ENCODE measurements at places on chromosomes 2 and 18.
A peak's percentile ranks its signal among the peaks of the same experiment; 100 is the strongest.

- DNase-seq: no peak
Measured at GRCh38 chr18:58601468-58602266, 27.2 kb downstream of the ALPK2 start.

GRCh38 chr2:194591192-194591591 lies 1065.8 kb upstream of the SLC39A10 start:
- DNase-seq: no peak

GRCh38 chr18:3345452-3345851 lies 83.5 kb downstream of the MYL12B start:
- no peak for DNase-seq

GRCh38 chr18:74373428-74373827 lies 57.8 kb downstream of the C18orf63 start:
- DNase-seq: peak; percentile 94

DNA sequence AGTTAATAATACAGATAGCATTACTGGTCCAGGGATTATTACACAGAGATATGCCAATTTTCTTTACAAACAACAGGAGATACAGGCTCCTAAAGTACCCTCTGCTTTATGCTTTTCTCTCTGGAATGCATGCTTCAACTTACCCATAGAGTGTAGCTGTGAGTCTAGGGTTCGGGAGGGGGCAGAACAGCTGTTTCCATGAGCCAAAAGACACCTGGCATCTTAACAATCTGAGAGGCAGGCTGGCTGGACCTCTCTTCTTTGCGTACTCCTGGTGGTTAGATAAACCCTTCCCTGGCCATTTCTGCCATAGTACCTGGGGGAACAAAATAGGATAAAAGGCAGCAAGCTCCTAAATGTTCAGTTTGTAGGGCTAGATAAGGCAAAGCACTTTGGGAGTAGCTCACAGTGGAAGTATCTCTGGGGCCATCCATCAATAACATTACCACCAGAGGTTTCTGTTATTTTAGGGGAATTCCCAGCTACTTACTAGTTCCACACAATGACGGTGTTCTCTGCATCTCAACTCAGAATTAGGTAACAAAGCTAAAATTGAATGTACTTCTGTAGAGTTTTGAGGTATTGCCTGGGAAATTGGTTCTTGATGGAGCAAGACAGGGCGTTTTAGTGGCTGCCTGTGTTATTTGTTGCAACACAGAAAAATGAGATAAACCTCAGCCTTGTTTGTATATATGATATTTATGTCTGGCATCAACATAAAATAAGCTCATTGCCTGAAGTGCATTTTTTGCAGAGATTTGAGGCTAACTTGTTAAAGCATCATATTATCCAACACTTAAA lies 6.2 kb upstream of the CCDC85A start:
- DNase-seq: no peak

DNA sequence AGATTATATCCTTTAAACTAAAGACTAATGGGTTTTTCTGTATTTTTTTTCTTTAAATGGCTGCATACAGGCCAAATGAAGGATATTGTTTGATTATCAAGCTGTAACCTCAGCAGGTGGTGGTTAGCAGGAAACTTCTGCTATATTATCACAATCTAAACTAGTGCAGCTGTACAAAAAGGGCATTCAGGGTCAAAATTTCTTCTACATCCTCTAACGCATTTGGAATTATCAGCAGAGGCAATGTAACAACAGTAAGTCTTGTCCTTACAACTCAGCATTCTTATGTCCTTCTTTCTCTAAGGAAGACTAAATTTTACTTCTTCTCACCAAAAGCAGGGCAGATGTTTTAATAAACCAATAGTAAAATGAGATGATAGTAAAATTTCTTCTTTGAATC lies 135.8 kb upstream of the FN1 start:
- DNase-seq: no peak

GRCh38 chr2:147665105-147665504 lies 179.7 kb upstream of the ACVR2A start:
- DNase-seq: no peak

DNA sequence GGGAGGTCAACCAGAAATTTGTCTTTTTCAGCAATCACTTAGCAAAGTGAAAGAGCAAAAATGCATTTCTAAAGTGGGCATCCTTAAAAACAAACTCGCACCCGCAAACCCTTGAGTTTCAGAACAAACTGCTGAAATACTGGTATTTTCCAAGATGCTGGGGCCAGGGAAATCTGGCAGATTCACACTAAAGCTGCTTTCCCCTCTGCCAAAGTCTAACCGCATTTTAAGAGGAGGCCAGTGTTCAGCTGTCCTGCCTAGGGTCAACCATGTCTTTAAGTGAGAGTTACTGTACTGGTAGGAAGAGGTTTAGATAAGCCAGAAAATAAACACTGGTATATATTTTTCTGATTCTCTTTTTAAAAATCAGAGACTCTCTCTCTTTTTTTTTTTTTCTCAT lies 55.9 kb downstream of the ACVR1 start:
- DNase-seq: no peak

DNA sequence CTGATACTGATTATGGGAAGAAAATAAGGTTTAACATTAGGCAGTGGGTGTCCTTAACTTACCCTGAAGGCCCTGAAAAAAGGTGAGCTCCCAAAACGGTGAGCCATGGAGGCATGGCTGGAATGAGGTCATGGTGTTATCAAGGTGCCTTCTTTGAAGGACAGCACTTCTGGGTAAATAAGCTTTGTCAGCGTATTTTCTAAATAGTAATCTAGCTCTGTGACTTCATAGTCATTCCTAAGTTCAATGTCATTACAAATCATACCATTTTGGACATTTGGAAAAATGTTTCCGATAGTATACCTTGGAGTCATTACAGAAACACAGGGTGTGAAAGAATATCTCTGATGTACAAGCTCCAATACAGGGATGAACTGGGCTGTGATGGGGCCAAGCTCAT lies 35.2 kb upstream of the CNGA3 start:
- DNase-seq: no peak

DNA sequence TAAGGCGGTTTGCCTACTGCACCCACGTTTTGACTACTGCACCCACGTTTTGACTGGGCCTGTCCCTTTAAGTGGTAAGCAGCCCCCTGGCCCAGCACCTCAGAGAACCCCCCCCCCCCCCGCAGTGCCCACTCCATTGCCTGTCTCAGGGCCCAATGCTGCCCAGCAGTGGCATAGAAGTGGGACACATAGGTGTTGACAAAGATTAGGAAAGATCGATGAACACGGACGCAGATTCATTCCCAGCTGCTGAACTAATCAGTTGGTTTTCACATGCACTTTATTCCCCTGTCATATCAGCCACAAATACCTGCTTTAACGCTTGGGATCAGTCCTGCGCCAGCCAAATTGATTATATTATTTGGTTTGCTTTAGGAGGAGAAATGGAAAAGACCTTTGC lies 268.8 kb upstream of the SKOR2 start:
- DNase-seq: no peak
